ENCODE measurements at places on chromosomes 12 and 14.
A peak's percentile ranks its signal among the peaks of the same experiment; 100 is the strongest.

- DNase-seq: peak; percentile 76
These were observed 1.4 kb downstream of the ZNF385A start for GRCh38 chr12:54383041-54383609.

- DNase-seq: no peak
These were observed 146.1 kb downstream of the CHST11 start for GRCh38 chr12:104602896-104603295.

GRCh38 chr12:3357950-3358525 is 133.0 kb upstream of the PRMT8 start:
- DNase-seq: no peak

DNA sequence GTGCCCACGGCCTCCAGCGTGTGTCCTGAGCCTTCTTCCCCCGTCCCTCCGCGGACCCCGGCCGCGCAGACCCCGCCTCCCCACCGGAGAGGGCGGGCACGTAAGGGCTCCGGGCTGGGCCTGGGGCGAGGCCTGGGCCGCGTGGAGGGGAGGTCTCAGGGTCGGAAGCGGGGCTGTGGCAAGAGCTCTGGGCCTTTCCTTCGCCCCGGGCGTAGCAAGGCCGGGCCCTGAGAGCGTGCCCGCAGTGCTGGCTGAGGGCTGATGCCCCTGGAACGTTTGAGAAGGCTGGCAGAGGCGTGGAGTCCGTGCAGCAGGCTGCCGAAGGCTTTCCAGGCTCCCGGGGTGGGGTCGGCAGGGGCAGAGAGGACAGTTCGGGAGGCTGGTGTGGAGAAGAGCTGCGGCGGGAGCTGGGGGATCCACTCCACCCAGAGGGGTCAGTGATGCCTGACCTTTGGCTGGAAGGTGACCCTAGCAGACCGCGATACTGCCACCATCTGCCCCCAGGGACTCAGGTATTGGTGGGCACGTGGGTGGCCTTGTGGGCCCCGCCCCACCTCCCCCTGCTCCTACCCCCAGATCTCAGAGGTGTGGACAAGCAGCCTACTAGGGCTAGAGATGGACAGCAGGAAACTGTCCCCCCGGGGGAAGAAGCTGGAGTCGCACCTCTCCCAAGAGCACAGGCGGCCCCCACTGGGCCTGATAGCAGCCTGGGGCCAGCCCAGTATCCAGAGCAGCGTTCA is 558 bp downstream of the TEX22 start:
- DNase-seq: no peak

GRCh38 chr12:122681814-122682213 is 21.3 kb downstream of the HCAR2 start:
- peak; percentile 24 for DNase-seq

DNA sequence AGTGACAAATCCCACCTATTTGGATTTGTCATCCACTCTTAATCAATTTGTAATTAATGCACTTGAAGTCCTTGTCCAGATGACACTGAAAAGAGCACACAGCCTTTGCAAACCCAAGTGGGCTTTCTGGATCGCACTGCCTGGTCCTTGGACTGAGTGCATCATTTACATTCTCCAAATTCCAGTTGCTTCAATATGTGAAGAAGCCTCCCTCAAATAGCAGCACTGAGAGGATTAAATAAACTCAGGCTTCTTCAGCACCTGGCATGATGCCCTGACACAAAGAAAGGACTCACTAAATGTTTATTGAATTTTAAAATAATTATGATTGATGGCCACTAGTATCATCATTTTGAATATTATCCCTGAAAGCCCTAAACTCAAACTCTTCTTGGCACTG is 496.5 kb downstream of the VRK1 start:
- DNase-seq: no peak

GRCh38 chr12:92110083-92110640 is 35.5 kb downstream of the BTG1 start:
- DNase-seq: no peak

GRCh38 chr12:49866859-49867569 is 24.1 kb upstream of the BCDIN3D start:
- peak; percentile 80 for DNase-seq

DNA sequence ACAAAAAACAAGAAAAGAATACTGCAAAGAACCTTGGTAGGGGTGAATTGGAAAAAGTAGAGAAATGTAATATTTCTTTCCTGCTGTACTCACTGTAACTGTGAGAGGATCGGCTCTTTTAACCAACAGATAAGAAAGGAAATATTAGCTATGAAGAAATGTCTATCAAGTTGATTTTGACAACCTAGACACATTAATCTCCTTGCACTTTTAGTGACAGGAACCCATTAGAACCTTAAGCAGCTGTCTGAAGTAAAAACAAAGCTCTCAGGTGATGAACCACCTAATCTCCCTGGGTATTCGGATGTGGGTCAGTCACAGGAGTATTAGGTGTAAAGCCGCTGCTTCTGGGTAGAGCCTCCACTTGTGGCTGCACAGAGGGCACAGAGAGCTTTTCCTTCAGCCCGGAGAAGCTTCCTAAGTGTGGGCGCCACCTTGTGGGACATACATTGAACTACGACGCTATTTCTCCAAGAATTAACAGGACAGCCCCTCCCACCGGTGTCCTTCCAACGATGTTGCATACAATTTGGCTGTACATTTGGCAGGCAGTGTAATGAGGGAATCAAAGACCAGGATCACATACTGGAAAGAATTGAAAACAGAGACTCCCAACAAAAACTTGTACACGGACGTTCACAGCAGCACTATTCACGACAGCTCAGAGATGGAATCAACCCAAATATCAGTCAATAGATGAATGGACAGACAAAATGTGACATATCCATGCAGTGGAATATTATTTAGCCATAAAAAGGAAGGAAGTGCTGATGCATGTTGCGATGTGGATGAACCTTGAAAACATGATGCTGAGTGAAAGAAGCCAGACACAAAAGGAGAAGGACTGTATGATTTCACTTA is 28.9 kb upstream of the MAPKAPK5 start:
- peak; percentile 84 for DNase-seq

DNA sequence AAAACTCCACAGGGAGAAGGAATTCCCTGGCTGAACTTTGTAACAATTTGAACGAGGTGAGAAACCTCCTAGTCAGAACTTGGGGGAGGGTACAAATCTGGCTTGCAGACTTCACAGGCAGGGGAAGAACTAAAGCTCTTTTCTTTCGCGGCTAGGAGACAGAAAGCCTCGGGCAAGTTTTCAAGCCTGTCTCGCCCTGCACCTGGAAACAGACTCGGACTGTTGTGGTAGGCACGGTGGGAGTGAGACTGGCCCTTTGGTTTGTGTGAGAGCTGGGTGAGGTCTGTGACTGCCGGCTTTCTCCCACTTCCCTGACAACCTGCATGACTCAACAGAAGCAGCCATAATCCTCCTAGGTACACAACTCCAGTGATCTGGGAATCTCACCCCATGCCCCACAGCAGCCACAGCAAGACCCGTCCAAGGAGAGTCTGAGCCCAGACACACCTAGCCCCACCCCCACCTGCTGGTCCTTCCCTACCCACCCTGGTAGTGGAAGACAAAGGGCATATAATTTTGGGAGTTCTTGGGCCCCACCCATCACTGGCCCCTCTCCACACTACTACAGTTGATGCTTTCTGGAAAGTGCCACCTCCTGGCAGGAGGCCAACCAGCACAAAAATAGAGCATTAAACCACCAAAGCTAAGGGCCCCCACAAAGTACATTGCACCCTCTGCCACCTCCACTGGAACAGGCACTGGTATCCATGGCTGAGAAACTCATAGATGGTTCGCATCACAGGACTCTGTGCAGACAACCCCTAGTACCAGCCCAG is 102.7 kb upstream of the ST8SIA1 start:
- no peak for DNase-seq

DNA sequence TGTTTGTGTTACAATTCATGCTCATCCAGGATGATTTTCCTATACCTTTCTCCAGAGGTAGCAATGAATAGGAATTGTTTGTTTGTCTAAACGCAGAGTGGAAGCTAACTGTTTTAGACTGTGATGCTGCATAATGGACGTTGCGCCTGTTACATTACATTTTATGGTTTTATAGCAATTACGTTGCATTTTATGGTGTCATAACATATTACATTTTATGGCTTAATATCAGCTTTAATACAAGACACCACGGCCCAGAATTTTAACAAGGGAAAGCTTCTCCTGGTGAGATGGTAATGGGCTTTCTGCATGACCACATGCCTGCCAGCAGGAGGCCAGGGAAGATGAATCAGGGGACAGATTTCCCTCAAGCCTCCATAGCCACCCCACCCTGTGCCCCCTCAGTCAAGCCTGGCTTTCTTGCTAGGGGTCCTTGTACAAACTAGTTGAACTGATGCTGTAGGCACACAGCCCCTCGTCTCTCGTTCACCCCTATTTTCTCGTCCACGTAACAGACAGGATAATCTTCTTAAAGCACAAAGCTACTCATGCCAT is 56.5 kb downstream of the HSPB8 start:
- DNase-seq: no peak

DNA sequence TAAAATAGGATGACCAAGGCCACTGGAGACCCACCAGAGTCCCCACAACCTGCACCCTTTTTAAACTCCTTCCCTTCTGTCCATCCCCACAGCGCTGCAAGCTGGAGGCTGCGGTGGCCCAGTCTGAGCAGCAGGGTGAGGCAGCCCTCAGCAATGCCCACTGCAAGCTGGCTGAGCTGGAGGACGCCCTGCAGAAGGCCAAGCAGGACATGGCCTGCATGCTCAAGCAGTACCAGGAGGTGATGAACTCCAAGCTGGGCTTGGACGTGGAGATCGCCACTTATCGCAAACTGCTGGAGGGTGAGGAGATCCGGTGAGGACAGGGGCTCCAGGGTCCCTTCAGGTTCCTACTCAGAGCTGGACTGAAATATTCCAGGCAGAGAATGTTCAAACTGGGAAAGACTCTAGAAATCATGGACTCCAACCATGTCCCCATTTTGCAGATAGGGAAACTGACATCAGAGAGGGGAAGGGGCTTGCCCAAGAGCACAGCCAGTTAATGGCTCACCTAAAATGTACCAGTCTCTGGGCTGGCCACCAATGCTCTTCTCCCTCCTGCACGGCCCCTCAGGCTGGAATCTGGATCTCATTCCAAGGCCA is 17.2 kb downstream of the KRT85 start:
- no peak for DNase-seq

DNA sequence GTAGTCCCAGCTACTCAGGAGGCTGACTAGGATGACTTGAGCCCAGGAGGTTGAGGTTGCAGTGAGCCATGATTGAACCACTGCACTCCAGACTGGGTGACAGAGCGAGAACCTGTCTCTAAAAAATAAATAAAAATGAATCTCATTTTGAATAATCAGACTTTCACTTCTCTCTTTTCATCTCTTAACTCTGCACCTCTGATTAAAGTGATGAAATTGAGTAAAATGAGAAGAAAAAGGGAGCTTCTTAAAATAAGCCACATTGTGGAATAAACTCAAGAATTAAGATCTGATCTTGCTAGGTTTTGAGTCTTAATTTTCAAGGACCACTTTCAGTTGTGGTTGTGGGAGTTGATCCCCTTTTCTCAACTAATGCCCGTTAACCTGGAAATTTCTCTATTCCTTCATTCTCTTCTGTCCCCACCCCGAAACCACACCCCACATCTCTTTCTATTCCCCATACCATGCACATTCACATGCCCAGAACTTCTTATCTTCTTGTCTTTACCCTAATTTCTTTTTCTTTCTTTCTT is 70.9 kb upstream of the ETV6 start:
- no peak for DNase-seq

GRCh38 chr14:55361190-55361589 is 50.4 kb downstream of the ATG14 start:
- DNase-seq: no peak

- no peak for DNase-seq
These were observed 31.8 kb upstream of the SLC10A1 start for GRCh38 chr14:69828879-69829278.

- no peak for DNase-seq
These were observed 72.8 kb downstream of the KIF26A start for GRCh38 chr14:104211215-104211614.

DNA sequence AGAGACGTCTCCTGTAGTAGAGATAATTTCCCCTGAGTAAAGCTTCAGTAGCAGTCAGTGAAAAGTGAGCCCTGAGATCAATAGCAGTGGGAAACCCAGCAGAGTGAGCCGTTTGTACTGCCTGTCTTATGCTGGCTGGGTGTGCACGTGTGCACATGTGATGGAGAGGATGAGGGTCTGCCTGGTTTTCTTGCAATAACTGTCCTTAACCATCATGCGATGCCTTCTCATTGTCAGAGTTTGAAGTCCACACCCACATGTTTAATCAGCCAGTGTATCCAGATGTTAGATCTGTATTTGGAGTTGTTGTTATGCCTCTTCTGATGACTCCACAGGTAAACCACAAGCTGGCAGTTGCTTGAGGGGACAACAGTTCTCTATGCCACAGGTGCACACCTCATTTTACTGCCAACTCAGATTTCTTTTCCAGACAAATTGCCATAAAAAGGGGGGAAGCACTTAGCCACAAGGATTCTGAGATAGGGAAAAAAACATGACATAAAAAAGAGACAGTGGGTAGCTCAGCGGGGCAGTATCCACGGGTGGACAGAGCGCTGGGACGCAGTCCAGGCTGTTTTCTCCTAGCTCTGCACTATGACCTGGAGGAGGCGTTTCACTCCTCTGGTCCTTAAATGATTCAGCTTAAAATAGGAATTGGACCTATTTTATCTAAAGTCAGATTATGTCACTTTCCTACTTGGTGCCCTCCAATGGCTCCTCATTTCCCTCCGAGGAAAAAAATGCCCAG is 192.3 kb downstream of the ANO6 start:
- DNase-seq: no peak

- no peak for DNase-seq
These were observed 71.6 kb downstream of the OTOGL start for GRCh38 chr12:80170915-80171314.

DNA sequence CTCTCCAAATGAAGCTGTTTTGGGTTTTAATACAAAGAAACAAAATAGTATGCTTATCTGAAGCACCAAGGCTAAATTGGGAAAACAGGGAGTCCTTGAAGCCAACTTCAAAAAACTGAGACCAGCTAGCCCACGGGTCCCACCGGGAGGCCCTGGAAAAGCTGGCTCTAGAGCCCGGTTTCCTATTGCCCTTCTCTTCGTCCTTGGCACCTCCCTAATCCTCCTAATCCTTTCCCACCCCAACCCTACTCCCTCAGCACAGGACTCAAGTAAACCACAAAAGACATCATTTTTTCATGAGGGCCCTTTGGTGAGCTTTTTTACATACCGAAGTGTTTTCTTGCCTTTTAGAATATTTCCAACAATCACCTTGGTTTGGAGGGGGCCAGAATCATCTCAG is 11.3 kb downstream of the LRRC74A start:
- no peak for DNase-seq

DNA sequence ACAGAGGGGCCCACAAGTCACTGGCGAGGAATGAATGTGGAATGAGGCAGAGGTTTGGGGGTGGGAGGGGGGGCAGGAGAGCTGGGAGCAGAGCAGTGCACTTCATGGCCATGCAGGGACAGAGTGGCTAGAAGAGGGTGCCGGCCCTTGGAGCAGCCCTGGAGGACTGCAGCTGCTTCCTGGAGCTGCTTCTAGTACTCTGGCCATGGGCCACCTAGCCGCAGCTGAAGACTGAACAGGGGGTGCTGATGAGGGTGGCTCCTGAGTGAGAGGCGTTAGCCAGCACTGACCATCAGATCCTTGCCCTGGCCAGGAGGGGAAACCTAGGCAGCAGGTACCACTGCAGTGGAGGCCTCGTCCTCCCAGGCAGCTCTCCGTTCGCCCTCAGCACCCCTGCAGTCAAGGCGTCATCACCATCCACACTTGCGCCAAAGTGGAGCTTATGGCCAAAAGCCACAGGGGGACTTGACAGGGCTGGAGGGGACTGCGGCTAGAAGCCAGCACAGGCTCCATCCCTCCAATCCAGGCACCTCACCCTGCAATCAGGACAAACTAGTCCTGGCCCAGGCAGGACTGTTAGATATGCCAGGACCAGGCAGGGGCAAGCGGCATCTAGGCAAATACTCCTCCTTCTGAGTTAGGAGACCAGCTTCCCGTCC is 16.4 kb downstream of the OTUB2 start:
- no peak for DNase-seq
